ENCODE measurements at places on chromosomes 16 and 17.

GRCh38 chr17:15912416-15912955 lies 32.4 kb upstream of the ADORA2B start:
- DNase-seq, result no peak

DNA sequence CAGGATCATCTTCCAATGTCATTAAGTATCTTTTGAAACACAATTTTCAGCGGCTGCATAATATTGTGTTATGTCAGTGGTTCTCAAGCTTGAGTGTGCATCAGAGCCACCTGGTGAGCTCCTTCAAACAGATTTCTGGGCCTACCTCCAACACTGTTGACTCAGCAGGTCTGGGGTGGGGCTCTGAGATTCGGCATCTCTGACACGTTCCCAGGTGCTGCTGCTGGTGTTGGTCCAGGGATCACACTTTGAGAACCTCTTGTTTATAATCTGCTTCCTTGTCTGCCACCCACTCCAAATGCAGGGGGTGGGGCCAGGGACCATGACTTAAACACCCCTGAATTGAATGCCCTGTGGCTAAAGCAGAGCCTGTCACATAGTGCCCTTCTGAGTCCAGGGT lies 73.8 kb upstream of the HNF1B start:
- DNase-seq, result no peak

DNA sequence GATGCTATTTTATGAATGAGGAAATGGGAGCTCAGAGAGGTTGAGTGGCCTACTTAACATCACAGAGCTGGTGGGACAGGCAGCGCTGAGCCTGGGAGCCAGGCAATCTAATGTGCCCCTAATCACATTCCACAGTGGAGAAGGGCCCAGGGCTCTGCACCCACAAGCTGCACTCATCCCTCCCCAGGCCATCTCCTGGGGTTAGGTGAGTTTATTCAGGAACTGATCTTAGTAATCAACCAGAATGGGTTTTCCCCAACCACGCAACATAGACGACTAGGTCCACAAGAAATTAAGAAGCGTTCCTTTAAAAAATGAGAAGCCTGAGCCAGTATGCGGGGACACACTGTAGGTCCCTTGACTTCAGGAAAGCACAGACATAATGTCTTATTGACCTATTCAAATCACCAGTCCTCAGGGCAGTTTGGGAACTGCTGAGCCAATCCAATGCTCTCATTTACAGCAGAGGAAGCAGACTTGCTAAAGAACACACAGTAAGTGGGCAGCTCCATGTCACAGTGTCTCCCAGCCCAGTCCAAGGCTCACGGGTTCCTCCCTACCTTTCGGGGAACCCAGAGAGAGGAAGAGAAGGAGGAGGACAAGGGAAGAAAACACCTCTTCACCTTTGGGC lies 2.3 kb downstream of the MPP3 start:
- peak; percentile 47 for DNase-seq

- no peak for DNase-seq
Observed at GRCh38 chr17:44102849-44103622, 20.4 kb downstream of the HDAC5 start.

Measured in suppressor macrophage treated with lipopolysaccharide for 1 hour (primary cell).